ENCODE measurements at places on chromosomes 4 and X.

DNA sequence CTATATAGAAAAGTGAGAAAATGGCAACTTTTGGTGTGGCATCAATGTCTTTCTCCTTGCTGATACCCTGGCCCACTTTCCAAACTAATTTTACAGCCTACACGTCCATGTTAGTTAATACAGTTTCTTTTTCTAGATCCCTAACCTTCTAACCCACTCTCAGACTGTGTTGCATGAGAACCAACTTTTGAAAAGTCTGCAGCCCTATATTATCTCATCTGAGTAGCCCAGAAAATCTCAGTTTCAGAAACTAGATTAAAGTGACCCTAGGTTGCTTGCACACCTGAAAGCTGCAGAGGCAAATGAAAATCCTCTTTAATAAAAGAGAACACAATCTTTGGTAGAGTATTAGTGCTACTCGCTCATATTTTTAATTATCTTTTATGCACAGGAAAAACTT, 371.6 kb upstream of the EMCN start:
- no peak for DNase-seq

DNA sequence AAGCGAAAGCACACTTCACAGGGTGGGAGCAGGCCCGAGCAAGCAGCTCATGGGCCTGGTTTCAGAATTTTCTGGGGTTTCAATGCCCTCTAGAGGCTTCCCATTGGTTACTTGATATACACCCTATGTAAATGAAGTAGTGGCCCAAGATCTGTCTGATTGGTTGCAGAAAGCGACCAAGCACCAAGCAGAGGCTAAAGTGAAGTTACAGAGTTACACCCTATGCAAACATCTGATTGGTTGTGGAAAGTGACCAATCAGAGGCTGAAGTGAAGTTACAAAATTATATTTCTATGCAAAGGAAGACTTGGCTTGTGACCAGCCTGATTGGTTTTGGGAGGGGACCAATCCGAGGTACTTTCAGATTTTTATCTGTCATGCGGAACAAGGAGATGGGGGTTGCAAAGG, 8.2 kb downstream of the FHIP1A start:
- no peak for DNase-seq

DNA sequence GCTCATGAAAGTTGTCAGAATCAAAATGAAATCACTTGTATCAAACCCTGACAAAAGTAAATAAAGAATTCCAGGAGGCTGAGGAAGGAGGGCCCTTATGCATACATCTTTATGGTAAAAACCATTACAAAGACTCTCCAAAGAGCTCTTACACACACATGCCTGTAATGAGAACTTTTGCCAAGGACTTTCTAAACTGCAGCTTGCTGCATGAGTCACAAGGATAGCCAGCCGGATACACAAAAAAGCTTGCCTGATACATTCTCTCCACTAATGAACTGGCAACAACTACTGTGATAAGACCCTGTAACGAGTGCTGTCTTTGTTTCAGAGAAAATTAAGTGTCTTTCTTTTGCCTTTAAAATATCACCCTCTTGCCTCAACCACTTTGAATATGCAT, 618.1 kb downstream of the PPP4R3C start:
- peak; percentile 38 for DNase-seq

DNA sequence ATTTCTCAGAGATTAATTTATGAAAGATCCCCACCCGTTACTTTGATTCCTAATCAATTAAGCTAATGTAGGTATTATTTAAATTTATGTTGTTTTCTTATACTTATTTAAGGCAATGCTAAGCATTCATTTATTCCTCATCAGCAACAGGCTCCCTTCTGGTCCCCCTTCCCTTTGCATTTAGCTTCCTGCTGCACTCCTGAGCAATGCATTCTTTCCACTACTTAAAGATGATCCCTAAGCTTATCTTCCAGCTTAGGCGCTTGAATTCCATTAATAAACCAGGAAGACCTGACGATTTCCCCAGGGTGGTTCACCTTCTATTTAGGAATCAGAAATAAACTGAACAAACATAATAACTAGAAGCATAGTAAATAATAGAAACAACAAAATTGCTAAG, 1003.1 kb downstream of the FSTL5 start:
- no peak for DNase-seq

GRCh38 chrX:15853586-15854079, 980 bp downstream of the AP1S2 start:
- DNase-seq: no peak

DNA sequence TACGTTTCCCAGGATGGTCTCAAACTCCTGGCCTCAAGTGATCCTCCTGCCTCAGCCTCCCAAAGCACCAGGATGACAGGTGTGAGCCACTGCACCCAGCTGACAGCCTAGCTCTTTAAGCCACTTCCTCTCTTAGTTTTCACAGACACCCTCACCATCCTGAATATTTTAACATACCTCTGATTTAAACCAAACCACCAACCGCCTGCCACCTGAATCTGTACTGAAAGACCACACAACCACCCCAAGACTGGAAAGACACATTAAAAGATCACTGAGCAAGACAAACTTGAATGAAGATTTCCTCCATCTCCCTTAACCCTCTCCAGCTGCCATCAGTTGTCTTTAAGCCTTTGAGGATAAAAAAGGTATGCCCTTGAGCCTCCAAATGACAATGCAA, 110.6 kb downstream of the SH3KBP1 start:
- no peak for DNase-seq

All from stromal cell of bone marrow (primary cell).